Stimulated activated CD4-positive, alpha-beta T cell treated with anti-CD3 and anti-CD28 coated beads, Interleukin-4, amount 100 ng/mL, for 4 hours (primary cell): ENCODE measurements at places on chromosomes 1 and 21.

GRCh38 chr1:16442941-16443340, 2.4 kb downstream of the NECAP2 start:
- DNase-seq = no peak

GRCh38 chr1:26472320-26472900, at the start of gene HMGN2:
Gene HMGN2, plus strand, starts transcription at chr1:26472440. Its CDS starts 173 bp downstream, at chr1:26472613.
- peak; percentile 88 for DNase-seq

DNA sequence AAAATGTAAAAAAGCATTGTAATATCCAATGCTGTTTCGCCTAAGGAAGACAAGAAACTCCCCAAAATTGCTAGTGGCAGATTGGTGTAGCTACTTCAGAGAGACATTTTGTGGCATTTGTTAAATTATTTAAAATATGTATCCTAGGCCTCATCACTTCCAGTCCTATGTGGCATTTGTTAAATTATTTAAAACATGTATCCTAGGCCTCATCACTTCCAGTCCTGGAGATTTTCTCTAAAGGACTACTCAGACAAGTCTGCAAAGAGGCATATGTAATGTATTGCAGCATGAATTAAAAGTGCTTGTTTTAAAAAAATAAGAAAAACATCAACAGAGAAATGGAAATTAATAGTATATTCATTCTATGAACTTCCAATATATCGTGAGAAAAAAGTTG, 95.6 kb upstream of the KCTD3 start:
- no peak for DNase-seq

- no peak for DNase-seq
Measured at GRCh38 chr1:56120021-56120420, 459.3 kb downstream of the PLPP3 start.

DNA sequence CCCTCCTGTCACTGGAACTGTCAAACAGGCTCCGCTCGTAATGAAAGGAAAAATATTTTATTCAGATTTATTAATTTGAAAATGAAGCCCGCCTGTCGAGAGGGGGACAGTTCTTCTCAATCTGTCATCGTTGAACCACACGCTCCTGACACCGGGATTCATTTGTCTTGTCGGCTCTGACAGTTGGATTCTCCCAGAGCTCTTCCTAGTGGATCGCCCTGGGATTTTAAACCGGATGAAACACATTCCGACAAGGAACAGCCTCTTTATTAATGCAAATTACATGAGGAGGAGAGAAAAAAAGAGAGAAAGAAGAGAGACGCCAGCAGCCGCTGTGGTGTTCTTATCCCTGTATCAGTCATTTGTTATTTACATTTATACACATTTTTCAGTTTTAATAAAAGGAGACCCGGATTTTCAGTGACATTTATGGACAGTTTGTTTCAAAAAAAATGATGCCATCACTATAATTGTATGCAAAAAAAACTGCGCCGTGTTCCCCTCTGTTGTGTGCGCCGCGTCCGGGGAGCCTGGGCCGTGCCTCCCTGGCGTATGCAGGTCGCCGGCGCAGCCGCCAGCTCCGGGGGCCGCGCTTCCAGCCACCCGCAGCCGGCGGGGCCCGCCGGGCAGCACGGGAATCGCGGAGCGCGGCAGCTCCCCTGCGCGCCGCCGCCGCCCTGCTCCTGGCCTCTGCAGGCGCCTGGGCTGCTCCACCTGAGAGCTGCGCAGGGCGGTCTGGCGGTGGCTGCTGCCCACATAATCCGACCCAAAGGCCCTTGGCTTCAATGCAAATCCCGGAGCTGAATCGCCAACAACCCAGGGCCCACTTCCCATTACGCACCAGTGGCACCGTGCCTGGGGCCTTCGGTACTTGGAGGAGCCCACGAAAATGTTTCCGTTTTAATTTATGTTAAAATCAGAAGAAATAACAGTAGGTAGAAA, 237.9 kb upstream of the PBX1 start:
- no peak for DNase-seq

- no peak for DNase-seq
Measured at GRCh38 chr21:44046734-44047133, 34.6 kb downstream of the TRAPPC10 start.

DNA sequence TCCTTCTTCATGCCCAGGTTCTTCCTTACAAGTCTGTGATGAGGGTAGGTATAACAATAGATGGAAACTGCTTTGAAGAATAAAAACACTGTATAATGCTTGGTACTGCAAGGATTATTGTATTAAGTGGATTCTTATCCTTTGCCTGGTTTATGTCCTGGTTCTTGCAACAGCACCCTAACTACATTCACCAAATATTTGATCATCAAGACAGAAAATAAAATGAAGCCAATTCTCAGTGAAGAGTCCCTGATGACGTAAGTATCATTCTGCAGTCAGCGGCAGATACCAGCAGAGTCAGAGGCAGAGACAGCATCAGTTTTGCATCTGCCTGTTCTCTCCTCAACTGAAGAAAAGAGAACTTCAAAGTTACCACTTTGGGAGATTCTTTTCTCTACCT, 19.7 kb downstream of the ARHGEF11 start:
- no peak for DNase-seq

DNA sequence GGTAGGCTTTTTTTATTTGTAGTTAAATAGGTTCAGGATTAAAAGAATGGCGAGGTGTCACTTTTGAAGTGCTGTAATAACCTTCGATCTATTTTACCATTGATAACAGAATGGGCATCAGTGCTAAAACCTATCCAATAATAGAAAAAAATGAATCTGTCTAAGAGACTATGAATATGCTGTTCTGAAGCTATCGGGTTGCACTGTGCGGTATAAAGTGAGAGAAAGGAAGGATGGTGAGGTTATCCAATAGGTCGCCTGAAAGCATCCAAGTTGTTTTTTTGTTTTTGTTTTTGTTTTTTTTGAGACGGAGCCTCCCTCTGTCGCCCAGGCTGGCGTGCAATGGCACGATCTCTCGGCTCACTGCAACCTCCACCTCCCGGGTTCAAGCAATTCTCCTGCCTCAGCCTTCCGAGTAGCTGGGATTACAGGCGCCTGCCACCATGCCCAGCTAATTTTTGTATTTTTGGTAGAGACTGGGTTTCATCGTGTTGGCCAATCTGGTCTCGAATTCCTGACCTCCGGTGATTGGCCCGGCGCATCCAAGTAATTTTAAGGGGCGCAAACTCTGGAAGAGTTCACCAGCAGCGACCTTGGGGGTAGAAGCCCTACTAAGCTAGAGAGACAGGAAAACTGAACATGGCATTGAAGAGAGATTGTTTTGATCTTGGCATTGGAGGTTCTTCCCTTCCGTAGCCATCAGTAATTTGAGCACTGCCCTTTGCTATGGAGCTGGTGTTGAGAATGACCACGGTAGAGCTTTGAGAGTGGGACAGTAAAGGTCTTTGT, 8.7 kb upstream of the MDM4 start:
- DNase-seq = no peak

GRCh38 chr1:90273241-90273774, 278.4 kb downstream of the ZNF326 start:
- no peak for DNase-seq
